ENCODE measurements at places on chromosomes 3 and 15.

GRCh38 chr3:130515755-130516154 is 1.2 kb upstream of the COL6A6 start:
- DNase-seq: no peak

DNA sequence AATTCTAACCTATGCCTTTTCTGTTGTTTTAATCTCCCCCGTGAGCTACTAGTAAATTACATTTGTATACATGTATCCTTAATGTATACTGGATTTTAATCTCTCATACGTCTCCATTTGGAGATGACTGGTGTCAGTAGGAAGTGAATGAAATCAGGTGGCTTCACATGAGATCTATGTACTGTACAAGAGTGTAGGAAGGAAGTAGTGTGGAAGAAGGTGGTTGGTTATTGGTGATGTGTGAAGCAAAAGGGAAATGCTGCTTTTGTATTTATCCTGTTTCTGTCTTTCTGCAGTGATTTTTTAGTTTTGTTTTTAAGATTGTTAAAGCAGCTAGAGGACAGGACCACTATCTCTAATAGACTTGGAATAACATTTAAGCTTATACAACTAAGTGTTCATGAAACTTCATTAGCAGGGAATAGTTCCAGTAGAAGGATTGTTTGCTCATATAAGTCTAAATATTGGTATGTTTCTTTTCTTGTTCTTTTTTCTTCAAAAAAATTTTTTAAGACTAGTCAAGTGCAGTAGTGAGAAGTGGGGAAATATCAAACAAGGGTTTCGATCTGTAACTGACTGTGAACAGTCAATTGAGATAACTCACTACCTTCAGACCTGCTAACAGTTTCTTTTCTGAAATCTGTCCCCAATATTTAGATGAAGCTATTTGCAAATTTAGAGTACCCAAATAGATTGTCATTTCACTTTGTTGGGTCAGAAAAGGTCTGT is 15.3 kb downstream of the SNX1 start:
- no peak for DNase-seq

DNA sequence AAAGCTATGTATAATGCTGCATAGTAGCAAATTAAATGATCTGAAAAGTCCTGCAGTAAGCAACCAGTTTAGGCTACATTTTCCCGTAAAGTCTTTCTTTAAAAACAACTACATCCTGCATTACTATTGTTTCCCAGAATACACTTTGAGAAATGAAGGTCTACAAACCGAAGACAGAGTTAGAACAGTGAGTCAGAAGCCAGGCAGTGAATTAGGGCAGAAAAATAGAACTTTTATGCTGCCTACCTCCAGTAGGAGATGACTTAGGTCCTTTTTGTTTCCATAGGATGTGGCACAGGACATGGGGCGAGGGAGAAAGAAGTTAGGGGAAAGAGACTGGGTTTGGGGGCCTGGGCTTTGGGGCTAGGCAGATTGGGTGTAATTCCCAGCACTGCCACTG is 127.3 kb downstream of the PPM1L start:
- no peak for DNase-seq

- peak; percentile 38 for DNase-seq
These were observed 84.4 kb downstream of the SEMA5B start for GRCh38 chr3:122942937-122943827.

DNA sequence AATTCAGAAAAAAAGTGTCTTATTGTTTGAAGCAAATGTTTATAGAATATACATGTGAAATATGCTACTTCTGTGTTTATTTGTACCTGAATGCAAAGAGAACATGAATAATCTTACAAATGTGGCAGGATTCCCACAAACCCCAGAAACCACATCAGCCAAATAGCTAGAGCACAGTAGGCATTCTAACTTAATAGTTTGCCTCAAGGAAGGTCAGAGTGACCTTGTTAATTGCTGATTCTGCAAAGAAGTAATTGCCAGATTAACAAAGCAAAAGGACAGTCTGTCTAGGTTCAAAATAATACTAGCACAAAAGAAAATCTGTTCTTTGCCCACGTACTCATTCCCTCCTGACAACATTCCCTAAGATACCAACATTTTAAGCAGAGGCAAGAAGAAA is 604.0 kb downstream of the PYDC2 start:
- DNase-seq: no peak

DNA sequence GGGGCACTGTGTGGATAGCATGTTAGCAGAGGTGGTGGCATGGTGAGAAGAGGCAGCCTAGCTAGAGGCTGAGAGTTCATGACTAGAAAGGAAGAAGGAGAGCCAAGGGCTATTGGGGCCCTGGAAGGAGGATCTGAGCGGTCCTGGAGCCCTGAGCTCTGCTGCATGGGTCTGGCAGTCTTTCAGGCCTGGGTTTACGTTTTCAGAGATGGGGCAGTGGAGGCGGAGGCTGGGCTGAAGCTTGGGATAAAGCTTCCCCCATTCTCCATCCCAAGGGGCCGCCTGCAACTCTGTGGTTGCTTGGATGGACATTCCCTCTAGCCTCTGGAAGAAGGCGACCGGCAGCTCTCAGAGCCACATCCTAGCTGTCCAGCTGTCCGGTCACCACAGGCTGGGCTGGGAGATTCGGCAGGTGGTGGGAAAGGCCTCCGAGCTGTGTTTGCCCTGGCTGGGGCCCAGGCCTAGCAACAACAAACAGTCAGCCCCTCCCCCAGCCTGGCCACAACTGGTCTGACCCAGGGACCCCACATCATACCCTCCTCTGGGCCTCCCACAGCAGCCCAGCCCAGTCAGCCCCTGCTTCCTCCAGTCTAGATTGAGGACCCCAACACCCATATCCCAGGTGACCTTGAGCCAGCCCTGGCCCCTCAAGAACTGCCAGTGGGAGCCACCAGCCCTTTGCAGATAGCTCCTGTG is 1.8 kb upstream of the SLC38A3 start:
- no peak for DNase-seq

DNA sequence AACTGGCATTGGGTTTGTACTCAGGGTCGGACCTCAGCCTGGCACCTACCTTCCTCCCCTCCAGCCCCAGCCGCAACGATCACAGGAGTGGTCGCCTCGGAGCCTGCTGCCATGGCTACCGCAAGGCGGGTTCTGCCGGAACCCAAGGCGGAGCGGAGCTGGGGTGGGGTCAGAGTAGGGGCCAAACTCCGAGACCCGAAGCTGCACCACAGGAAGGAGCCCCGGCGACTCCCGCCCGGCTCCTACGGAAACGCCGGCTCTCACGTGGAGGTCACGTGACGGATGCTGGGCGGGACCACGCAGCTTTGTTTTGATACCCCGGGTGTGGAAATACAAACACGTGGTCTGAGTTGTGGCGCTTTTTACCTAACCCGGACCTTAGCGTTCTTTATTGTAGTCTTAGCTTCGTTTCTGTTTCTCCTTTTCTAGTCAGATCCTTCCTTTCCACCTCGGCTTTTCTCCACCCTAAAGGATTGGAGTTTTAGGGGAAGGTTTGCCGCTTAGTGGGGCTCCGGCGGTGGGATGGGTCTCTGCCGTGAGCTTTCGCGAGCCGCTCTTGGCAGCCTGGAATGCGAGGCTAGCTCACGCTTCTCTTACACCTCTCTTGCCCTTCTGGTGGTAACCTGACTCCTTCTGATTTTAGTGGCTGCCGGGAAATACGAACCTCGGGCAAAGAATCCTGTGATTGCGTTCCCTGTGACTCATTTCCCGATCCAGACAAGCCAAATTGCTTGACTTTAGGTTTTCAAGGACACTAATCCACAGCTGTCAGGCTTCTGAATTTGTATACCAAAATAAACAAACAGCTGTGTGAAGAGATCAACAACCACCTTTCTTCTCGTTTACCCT is at the start of gene HSPBAP1:
Gene HSPBAP1 (minus strand): TSS at position 264 of the 849 bp plus-strand sequence. CDS start 151 bp downstream, at position 113.
- peak; percentile 97 for DNase-seq

GRCh38 chr15:31077181-31077580 is 24.3 kb downstream of the TRPM1 start:
- DNase-seq: no peak

GRCh38 chr3:151262871-151263525 is 15.3 kb downstream of the P2RY14 start:
- peak; percentile 30 for DNase-seq

- DNase-seq: no peak
These were observed 240.9 kb downstream of the RBMS3 start for GRCh38 chr3:29521751-29522150.

- DNase-seq: no peak
These were observed 124.2 kb upstream of the ABI3BP start for GRCh38 chr3:101117465-101117864.

GRCh38 chr3:164144824-164145223 is 933.5 kb downstream of the SI start:
- no peak for DNase-seq

- no peak for DNase-seq
These were observed 172.6 kb downstream of the IL5RA start for GRCh38 chr3:2937592-2937991.

GRCh38 chr3:135147657-135148056 is 352.6 kb downstream of the EPHB1 start:
- DNase-seq: no peak

- DNase-seq: no peak
These were observed 683.5 kb downstream of the TUSC7 start for GRCh38 chr3:117393119-117393518.

Measured in iris pigment epithelial cell (primary cell).